ENCODE measurements at places on chromosomes 11 and 22.
A peak's percentile ranks its signal among the peaks of the same experiment; 100 is the strongest.

DNA sequence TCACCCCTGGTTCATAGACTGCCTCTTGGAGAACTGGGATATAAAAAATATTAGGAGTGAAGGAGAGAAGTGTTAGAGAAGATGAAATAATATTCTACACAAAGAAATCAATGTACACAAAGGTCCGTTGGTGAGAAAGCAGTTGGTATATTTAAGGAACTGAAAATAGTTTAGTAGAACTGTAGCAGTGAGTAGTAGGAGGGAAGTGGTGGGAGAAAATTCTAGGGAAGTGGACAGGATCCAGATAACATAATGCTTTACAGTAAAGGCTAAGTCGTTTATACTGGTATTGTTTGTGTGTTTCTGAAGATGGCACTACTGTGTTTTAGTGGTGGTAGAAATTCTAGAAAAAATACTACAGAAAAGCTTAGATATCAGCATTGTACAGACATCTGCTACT, 120.8 kb upstream of the CHORDC1 start:
- H3K4me3 ChIP-seq = no peak overlapping the region
- no peaks in the 10 kb centered on the region for H3K27me3 ChIP-seq

DNA sequence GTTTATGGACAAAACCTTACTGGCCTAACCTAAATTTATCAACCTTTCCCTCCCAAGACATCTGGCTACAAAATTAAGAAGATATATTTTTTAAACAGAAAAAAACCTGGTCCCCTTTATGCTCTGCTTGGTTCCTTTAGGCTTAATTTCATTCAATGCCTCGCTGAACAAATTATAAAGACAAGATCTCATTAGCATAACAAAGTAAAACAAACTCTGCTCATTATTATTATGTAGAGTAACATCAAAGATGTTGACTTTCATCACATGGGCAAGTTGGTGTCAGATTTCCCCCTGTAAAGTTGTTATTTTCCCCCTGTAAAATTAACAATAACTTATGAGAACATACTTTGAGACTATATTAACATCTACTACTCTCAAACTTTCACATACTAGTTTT, 11.0 kb downstream of the RRAS2 start:
- no peak overlapping the region for H3K27ac ChIP-seq
- no peaks in the 10 kb centered on the region for H3K27me3 ChIP-seq
- no peak overlapping the region for H3K4me3 ChIP-seq
- H3K36me3 ChIP-seq = no peaks in the 10 kb centered on the region
- H3K4me1 ChIP-seq = no peaks in the 10 kb centered on the region
- no peak for DNase-seq

DNA sequence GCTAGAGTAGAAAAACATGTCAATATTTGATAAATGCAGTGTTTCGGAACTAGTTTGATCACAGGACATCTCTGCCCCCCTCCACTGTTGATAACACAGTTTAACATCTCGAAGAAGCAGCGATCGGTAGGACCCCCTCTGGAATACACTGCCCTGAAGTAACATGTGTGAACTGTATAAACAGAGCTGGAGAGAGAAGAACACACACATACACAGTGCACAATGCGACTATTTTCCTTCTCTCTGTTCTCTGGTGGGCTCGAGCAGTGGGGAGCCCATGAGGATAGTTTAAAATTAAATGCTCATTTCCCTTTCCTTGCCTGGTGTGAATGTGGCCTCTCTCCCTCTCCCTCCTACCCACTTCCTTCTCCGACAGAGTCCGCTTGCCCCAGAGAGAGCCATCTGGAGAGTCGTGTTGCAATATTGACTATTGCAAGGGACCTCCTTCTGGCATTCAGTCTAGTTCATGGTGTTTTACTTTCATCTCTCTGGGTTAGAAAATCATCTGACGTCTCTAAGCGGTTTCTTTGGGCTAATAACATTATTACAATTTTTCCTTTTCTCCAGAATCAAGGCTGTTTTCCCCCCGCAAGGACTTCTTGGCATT, 51.6 kb upstream of the BARX2 start:
- no peak overlapping the region for H3K4me3 ChIP-seq
- no peaks in the 10 kb centered on the region for H3K4me1 ChIP-seq

DNA sequence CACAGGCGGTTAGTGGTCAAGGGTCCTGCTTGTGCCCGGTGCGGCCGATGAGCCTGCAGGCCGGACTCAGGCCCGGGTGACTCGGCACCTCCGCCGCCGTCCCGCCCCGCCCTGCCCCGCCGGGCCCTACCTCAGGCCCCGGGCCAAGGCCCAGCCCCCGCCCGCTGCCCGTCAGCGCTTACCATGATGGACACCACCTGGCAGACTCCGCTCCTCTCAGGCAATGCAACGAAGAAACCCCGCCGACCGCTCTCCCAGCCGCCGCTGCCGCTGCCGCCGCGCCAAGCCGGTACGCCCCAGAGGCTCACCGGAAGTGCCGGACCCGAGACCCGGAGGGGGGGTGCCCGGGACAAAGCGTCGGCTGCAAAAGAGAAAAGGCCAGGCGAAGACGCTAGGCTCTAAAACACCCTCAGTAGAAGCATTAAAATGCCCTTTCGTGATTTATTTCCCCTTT, at the start of gene UFD1:
Gene UFD1 (minus strand): TSS at position 293 of the 454 bp plus-strand sequence. CDS start 108 bp downstream, at position 185.
- H3K27me3 ChIP-seq = no peaks in the 10 kb centered on the region
- peaks cover 2% of the 10 kb centered on the region for H3K4me1 ChIP-seq
- H3K4me3 ChIP-seq = peak within 1 kb of the TSS; percentile 84
- DNase-seq = peak; percentile 86
- peak within 1 kb of the TSS; percentile 65 for H3K27ac ChIP-seq

DNA sequence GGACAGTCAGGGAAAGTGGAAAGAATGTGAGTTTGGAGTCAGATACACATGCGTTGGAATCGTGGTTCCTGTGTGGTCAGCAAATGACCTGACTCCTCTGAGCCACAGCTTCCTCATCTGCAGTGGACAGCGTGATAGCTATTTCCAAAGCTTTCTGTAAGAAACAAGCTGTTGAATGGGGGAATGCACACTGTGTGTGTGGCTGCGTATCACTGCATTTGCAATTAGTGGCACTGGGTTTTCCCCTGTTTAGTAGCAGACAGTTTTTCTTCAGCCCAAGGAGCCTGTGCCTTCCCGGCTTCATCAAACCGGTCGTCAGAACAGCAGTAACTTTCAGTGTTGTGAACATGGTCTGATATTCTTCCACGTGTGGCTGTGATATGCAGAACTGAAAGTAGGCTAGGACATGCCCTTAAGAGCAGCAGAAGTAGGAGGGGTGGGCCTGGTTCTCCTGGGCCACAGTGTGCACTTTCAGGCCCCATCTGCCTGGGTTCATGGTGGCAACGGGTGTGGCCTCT, 121.5 kb downstream of the RRAS2 start:
- H3K36me3 ChIP-seq = no peaks in the 10 kb centered on the region
- no peaks in the 10 kb centered on the region for H3K27me3 ChIP-seq
- no peak for DNase-seq
- no peak overlapping the region for H3K4me3 ChIP-seq
- no peaks in the 10 kb centered on the region for H3K4me1 ChIP-seq

- DNase-seq = no peak
- no peaks in the 10 kb centered on the region for H3K36me3 ChIP-seq
- no peaks in the 10 kb centered on the region for H3K27me3 ChIP-seq
- no peaks in the 10 kb centered on the region for H3K4me1 ChIP-seq
- H3K4me3 ChIP-seq = no peak overlapping the region
Measured at GRCh38 chr22:46050451-46050845, 73.5 kb upstream of the WNT7B start.

DNA sequence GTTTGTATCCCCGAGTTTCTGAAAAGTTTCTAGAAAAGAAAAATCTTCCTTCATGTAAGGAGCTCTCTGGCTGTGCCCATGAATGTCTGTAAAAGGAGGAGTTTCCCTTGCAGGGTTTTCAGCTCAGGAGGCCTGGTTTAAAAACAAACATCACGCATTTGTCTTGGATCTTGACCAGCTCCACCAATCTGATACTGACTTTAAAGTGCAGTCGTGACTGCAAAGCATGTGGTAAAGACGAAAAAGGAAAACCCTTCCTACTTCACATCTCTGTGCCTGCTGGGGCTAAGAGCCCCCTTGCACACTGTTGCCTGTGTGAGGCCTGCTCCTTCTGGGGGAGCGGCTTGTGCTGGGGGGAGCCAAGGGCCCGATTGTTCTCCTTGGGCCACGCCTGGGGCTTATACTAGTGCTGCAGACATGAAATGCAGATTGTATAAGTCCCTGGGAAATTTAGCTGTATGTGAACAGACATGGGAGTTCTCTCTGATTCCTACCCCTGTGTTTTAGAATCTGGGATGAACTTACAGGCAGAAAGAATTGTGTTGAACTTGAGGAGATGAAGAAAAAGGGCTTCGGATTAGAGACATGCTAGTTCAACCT, 62.1 kb downstream of the ADAMTS15 start:
- H3K4me1 ChIP-seq = no peaks in the 10 kb centered on the region
- no peak overlapping the region for H3K4me3 ChIP-seq
- H3K36me3 ChIP-seq = no peaks in the 10 kb centered on the region
- no peak overlapping the region for H3K27ac ChIP-seq
- DNase-seq = no peak

DNA sequence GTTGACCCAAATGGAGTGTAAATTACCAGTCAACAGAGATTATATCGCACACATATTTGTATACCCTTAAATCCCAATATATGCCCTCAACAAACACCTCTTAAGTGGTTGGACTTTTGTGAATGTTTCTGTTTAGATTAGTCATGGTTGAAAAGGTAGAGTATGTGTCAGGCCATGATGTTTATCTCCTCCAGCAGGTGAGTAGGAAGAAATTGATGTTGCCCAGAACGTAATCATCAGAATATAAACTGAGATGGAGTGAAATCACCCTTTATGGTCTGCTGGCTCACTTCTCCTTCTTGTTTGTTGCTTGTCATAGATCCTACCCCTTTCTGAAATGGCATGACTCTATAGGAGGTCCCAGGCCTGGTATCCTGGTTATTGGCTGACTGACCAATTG, 431.8 kb downstream of the ETS1 start:
- H3K27ac ChIP-seq = no peak overlapping the region
- no peaks in the 10 kb centered on the region for H3K27me3 ChIP-seq
- DNase-seq = no peak
- H3K4me1 ChIP-seq = no peaks in the 10 kb centered on the region
- no peaks in the 10 kb centered on the region for H3K36me3 ChIP-seq

DNA sequence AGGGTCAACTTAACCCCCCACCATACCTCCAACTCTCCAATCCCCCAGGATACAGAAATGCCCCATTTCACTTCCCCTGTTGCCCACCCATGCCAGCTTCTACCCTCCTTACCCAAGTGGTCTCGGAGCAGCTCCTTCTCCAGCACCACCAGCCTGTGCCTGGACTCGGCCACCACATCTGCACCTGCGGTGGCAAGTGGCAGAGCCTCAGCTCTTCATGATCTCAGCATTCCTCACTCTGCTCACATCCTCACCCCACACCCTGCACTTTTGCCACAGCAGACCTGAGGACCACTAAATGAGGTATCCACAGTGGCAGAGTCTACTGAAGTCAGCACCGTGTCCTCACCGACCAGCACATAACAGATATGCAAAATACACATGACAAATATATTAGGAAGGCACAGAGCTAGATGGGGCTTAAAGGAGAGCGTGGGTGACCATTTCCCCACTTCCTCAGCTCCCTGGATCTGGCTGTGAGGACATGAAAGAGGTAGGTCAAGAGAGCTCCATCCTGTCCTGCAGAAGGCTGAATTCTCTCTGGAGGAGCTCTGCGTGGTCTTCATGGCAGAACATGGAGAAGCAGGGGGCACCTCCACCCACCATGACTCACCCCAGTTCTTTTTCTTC, 9.7 kb downstream of the NHERF4 start:
- H3K27me3 ChIP-seq = no peaks in the 10 kb centered on the region
- no peak overlapping the region for H3K27ac ChIP-seq
- no peaks in the 10 kb centered on the region for H3K4me1 ChIP-seq
- no peak overlapping the region for H3K4me3 ChIP-seq
- DNase-seq = no peak

DNA sequence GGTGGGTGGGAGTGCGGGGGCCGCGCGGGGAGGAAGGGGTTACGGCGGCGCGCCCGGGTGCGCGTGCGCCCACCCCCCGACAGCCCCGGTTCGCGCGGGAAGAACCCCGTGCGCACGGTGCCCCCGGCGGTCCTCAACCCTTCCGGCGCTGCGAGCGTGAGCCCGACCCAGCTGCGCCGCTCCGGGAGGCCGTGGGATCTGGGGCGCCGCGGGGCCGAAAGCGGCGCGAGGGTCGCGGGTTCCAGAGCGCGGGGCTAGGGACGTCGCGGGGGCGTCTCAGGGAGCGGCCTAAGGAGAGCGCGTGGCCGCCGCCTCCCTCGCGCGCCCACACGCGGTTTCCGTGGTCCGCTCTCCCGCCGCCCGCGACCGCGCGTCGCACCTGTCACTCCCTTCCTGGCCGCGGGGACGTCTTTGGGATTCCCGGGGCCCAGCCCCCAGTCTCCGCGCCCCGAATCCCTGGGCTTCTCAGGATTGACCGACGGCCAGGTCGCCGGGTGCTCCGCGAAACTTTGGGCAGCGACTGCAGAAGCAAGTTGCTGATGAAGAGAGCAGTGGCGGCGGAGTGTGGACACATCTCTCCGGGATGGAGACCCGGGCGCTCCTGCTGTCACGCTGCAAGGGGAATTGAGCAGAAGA, 582 bp downstream of the SREBF2 start:
- H3K27ac ChIP-seq = peak overlapping the region; percentile 94
- H3K4me3 ChIP-seq = peak overlapping the region; percentile 87
- peaks cover 5% of the 10 kb centered on the region for H3K36me3 ChIP-seq
- H3K27me3 ChIP-seq = no peaks in the 10 kb centered on the region
- no peak for DNase-seq
- H3K4me1 ChIP-seq = peaks cover 2% of the 10 kb centered on the region

GRCh38 chr22:19218541-19219233, 40.2 kb upstream of the SLC25A1 start:
- H3K27me3 ChIP-seq = no peaks in the 10 kb centered on the region
- no peaks in the 10 kb centered on the region for H3K36me3 ChIP-seq
- no peak for DNase-seq
- no peak overlapping the region for H3K4me3 ChIP-seq
- peaks cover 3% of the 10 kb centered on the region for H3K4me1 ChIP-seq

GRCh38 chr11:78660471-78660870, 85.8 kb upstream of the NARS2 start:
- H3K36me3 ChIP-seq = no peaks in the 10 kb centered on the region
- no peaks in the 10 kb centered on the region for H3K4me1 ChIP-seq
- H3K27me3 ChIP-seq = no peaks in the 10 kb centered on the region
- no peak overlapping the region for H3K4me3 ChIP-seq

DNA sequence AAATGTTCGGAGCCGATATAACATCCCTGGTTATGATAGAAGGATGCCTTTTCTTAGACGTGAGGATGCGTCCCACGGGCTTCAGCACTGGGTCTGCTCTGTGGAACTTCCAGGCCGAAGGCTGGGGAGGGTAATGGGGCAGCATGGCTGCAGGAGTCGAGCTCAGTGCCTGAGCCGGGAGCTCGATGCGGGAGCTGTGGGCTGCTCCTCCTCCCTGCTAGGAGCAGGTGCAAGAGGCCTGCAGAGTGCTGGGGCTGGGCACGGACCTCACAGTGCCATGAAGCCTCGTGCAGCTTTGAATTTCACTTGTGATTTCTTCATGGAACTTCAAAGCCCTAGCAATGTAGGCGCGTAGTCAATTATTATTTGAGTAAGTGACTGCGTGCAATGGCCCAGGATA, 6.0 kb downstream of the TUBA8 start:
- H3K36me3 ChIP-seq = no peaks in the 10 kb centered on the region
- no peaks in the 10 kb centered on the region for H3K27me3 ChIP-seq
- H3K4me3 ChIP-seq = no peak overlapping the region

GRCh38 chr22:20638507-20638870, 131.1 kb downstream of the MED15 start:
- no peaks in the 10 kb centered on the region for H3K36me3 ChIP-seq
- no peak overlapping the region for H3K27ac ChIP-seq
- no peaks in the 10 kb centered on the region for H3K4me1 ChIP-seq
- DNase-seq = no peak

GRCh38 chr22:30243661-30244060, 2.9 kb downstream of the LIF start:
- no peaks in the 10 kb centered on the region for H3K27me3 ChIP-seq
- H3K36me3 ChIP-seq = no peaks in the 10 kb centered on the region
- H3K4me3 ChIP-seq = no peak overlapping the region
- no peaks in the 10 kb centered on the region for H3K4me1 ChIP-seq
- H3K27ac ChIP-seq = no peak overlapping the region

All from mesendoderm (in vitro differentiated cells).